ENCODE measurements at places on chromosomes 13 and 19.

- peak; percentile 37 for DNase-seq
Measured at GRCh38 chr13:98447881-98448641, 128.8 kb downstream of the STK24 start.

DNA sequence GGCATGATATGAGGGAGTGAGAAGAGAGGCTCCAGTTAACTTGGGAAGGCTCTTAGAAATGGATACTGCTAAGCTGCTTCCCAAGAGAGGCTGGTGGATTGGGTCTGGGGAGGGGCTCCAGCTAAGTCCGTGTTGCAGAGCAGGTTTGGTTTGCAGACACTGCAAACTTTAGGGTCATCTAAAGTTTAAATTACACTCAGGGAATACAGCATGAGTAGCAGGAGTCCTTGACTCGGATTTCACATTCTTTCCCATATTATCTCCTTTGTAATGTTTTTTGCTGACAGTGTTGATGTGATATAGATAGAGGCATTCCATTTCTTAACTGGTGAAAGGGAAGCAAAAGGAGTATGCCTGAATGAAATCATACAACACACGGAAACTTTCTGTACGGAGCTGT lies 31.9 kb downstream of the SGCG start:
- no peak for DNase-seq

- DNase-seq = no peak
Measured at GRCh38 chr19:31257025-31257424, 92.2 kb downstream of the TSHZ3 start.

- DNase-seq = no peak
Measured at GRCh38 chr13:102400675-102401145, 1.1 kb downstream of the FGF14 start.

GRCh38 chr19:39113199-39113598 lies 12.4 kb upstream of the PAK4 start:
- DNase-seq = no peak

- no peak for DNase-seq
Measured at GRCh38 chr13:58633226-58633625, 1001.7 kb downstream of the PCDH17 start.

- DNase-seq = peak; percentile 94
Measured at GRCh38 chr19:1020868-1021425, at the start of gene TMEM259. TSS of gene TMEM259 (minus strand) at chr19:1021123. CDS start at chr19:1020996, 127 bp downstream.

Data from NB4 (cell line).